Thoracic aorta (tissue), 2 donors: ENCODE measurements at places on chromosomes 7 and 10. TPM values are rescaled to one million over a fixed set of nuclear protein-coding genes. Genes with fewer than 3 reads are reported as not detected.

Gene NUPR2
- 1.1 TPM for total RNA-seq

- H3K4me1 ChIP-seq: peaks cover 45% of the 10 kb centered on the region
- DNase-seq: no peak
- no peak overlapping the region for H3K4me3 ChIP-seq
- H3K27ac ChIP-seq: no peak overlapping the region
- no peaks in the 10 kb centered on the region for H3K36me3 ChIP-seq
- no peaks in the 10 kb centered on the region for H3K27me3 ChIP-seq
Observed at GRCh38 chr7:47478926-47479711, 102.8 kb downstream of the TNS3 start.

Gene CELF2
- total RNA-seq: 69.0 TPM

- no peak overlapping the region for H3K27ac ChIP-seq
- H3K4me1 ChIP-seq: no peaks in the 10 kb centered on the region
- DNase-seq: no peak
- H3K36me3 ChIP-seq: no peaks in the 10 kb centered on the region
- no peak overlapping the region for H3K4me3 ChIP-seq
- no peaks in the 10 kb centered on the region for H3K27me3 ChIP-seq
Observed at GRCh38 chr7:143354965-143355364, 7.5 kb downstream of the FAM131B start.

- H3K4me3 ChIP-seq: no peak overlapping the region
- no peaks in the 10 kb centered on the region for H3K36me3 ChIP-seq
- no peaks in the 10 kb centered on the region for H3K4me1 ChIP-seq
- no peak for DNase-seq
- H3K27me3 ChIP-seq: no peaks in the 10 kb centered on the region
Observed at GRCh38 chr10:66828957-66829356, 96.9 kb upstream of the LRRTM3 start.

DNA sequence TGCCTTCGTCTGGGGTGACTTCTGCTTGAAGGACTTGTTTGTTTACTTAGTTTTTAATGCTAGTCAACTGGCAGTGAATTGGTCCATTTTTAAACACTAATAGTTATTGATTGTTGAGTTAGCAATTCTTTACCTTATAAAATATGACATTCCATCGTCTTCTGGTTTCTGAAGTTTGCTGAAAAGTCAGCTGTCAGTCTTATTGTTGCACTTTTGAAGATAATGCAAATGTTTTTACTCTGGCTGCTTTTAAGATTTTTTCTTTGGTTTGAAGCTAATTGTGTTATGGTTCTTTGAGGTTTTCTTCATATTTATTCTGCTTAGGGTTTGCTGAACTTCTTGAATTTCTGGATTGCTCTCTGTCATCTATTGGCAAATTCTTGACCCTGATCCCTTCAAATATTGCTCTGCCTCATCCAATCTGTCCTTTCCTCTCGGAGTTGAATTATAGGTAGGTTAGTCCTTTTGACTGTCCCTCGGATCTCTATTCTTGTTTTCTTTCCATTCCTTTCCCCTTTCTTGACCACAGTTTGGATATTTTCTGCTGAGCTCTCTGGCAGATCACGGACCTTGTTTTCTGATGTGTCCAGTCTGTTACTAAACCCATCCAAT lies 24.2 kb downstream of the MGMT start:
- H3K4me3 ChIP-seq: no peak overlapping the region
- no peak for DNase-seq
- no peak overlapping the region for H3K27ac ChIP-seq

Gene CUX1
- total RNA-seq: 85.0 TPM

Gene DMBT1
- total RNA-seq: not detected

GRCh38 chr7:116337800-116338199 lies 127.5 kb downstream of the TES start:
- no peak overlapping the region for H3K4me3 ChIP-seq
- H3K27ac ChIP-seq: no peak overlapping the region
- H3K4me1 ChIP-seq: peaks cover 19% of the 10 kb centered on the region
- no peaks in the 10 kb centered on the region for H3K36me3 ChIP-seq
- DNase-seq: no peak
- no peaks in the 10 kb centered on the region for H3K27me3 ChIP-seq

Gene LGI1
- total RNA-seq: not detected

Gene RASSF4
- total RNA-seq: 48.5 TPM

DNA sequence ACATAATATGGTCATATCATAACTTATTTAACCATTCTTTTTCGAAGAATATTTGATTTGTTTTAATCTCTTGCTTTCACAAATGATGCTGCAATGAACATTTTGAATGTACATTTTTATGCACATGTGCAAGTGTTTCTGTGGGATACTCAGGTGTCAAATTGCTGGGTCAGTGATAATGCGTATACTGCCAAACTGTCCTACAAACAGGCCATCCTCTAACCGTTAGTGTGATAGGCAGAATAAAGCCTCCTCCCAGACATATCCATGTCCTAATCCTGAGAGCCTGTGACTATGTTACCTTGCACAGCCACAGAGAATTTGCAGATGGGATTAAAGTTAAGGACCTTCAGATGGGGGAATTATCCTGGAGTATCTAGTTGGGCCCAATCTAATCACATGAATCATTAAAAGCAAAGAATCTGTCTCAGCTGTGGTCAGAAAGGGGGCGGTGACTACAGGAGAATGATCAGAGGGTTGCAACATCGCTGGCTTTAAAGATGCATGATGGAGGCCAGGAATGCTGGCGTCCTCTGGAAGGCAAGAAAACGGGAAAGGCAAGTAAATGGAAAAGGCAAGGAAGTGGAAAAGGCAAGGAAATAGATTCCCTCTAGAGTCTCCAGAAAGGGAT lies 46.7 kb downstream of the FZD1 start:
- no peaks in the 10 kb centered on the region for H3K4me1 ChIP-seq
- H3K27ac ChIP-seq: no peak overlapping the region
- DNase-seq: no peak
- H3K36me3 ChIP-seq: no peaks in the 10 kb centered on the region
- H3K27me3 ChIP-seq: no peaks in the 10 kb centered on the region

Gene ITGB8
- 9.5 TPM for total RNA-seq

Gene STOX1
- 0.14 TPM for total RNA-seq

- H3K36me3 ChIP-seq: no peaks in the 10 kb centered on the region
- H3K4me1 ChIP-seq: peaks cover 5% of the 10 kb centered on the region
- no peaks in the 10 kb centered on the region for H3K27me3 ChIP-seq
- no peak overlapping the region for H3K4me3 ChIP-seq
Observed at GRCh38 chr10:77936697-77937567, 10.4 kb upstream of the DLG5 start.

GRCh38 chr10:42864575-42864974 lies 82.0 kb downstream of the BMS1 start:
- H3K4me1 ChIP-seq: no peaks in the 10 kb centered on the region
- H3K27me3 ChIP-seq: no peaks in the 10 kb centered on the region
- no peak overlapping the region for H3K27ac ChIP-seq
- no peak overlapping the region for H3K4me3 ChIP-seq

- peak overlapping the region; percentile 66 for H3K27ac ChIP-seq
- no peak for DNase-seq
- H3K4me3 ChIP-seq: no peak overlapping the region
Observed at GRCh38 chr10:30858499-30858898, 173.2 kb downstream of the ZNF438 start.

DNA sequence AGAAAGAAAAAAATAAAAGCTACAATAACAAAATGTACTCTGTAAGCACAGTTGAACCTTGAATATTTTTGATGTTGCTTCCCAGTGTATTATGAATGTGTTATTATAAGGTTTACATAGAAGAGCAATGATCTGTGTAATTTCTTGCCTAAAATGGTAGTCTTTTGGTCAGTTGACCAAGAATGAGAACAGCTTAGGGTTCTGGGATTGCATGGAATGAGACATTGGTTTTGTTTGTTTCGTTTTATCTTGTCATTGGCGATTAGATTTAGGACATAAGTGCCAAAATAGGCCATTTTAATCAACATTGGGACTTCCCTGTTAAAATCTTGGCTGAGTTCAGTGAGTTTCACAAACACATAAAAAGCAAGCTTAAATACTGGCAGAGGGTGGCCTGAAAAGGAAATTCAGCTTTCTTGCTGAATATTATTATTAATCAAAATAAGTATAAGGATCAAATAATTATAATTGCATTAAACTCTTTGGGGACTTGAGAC lies 49.1 kb upstream of the GLCCI1 start:
- H3K27me3 ChIP-seq: no peaks in the 10 kb centered on the region
- H3K36me3 ChIP-seq: no peaks in the 10 kb centered on the region
- no peak overlapping the region for H3K27ac ChIP-seq
- DNase-seq: no peak
- no peak overlapping the region for H3K4me3 ChIP-seq

DNA sequence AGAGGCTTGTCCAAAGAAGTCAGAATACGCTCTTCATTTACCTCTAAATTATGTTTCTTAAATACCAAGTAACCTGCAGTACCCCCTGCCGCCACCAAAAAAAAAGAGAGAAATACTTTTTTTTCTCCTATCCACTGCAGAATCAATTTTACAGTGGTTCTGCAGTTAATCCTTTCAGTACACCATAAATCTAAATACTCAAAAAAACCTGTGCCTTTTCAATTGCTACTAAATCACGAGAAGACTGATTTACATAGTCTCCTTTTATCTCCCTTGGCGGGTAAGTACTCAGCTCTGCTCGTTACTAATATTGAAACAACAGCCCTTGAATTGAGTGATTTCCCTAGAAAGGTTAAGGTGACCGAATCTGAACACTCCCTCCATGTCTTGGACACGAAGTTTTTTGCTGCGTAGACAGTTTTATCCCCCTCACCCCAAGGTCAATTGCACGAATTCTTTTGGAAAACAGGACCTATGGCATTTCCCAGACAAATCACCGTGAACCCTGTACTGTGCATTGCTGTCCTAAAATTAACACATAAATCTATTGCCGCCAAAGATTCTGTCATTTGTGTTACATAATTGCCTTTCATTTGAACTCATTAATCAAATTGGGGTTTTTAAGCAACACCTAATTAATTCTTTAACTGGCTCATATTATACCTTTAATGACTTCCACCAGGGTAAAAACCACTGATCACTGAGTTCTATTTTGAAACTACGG lies 512 bp upstream of the VIM start:
- DNase-seq: no peak
- peaks cover 13% of the 10 kb centered on the region for H3K4me1 ChIP-seq
- no peaks in the 10 kb centered on the region for H3K27me3 ChIP-seq
- peak overlapping the region; percentile 96 for H3K4me3 ChIP-seq
- peaks cover 21% of the 10 kb centered on the region for H3K36me3 ChIP-seq

Gene PDZD7
- 1.1 TPM for total RNA-seq

GRCh38 chr10:124516181-124516580 lies 54.6 kb downstream of the LHPP start:
- H3K27ac ChIP-seq: no peak overlapping the region
- no peak for DNase-seq
- H3K36me3 ChIP-seq: no peaks in the 10 kb centered on the region
- no peaks in the 10 kb centered on the region for H3K4me1 ChIP-seq

Gene MYPN
- total RNA-seq: not detected

DNA sequence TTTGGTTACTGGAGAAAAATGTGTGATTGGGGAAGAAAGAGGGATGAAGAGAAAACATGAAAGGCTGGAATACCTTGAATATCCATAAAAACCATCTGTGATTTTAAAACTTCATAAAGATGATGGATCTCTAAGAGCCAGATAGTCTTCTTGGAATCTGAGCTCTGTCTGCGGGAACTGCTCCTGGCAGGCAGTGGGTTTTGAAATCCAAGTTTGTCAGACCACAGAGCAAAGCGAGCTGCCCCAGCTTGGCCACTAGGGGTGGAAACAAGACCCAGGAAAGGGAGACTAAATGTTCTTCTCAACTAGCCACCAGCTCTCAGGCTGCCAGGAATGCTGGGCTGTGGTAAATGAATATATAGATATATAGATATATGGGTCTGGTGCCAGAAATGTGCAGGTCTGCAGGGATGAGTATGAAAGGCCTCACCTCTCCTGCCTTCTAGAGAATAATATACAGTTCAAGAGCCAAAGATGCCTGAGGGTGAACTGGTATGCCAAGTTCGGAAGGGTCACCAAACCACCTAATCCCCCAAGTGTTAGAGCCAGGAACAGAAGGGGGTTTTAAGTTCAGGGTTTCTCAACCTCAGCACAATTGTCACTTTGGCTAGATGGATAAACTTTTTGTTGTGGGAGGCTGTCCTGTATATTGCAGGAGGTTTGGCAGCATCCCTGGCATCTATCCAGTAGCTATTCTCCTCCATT lies 208.8 kb downstream of the KCNMA1 start:
- no peaks in the 10 kb centered on the region for H3K27me3 ChIP-seq
- H3K27ac ChIP-seq: peak overlapping the region; percentile 5
- H3K36me3 ChIP-seq: no peaks in the 10 kb centered on the region
- H3K4me1 ChIP-seq: peaks cover 7% of the 10 kb centered on the region

DNA sequence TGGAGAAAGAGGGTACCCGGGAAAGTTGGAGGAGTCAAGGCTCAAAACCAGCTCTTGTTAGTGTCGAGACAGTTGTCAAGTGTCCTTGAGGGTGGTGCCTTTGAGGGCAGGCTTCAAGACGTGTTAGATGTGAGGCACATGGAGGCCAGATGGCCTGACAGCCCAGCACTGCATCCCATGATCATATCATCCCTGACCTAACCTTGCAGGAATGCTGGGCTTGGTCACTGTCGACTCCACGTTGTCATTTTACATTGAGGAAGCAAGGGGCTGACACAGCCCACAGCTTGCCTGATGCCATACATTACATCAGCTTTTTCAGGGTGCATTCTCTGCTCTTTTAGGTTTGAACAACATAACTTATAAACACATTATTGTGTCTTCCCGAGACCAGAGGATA lies 114.1 kb downstream of the ABCA13 start:
- no peaks in the 10 kb centered on the region for H3K36me3 ChIP-seq
- no peak overlapping the region for H3K4me3 ChIP-seq
- H3K27me3 ChIP-seq: no peaks in the 10 kb centered on the region
- H3K4me1 ChIP-seq: no peaks in the 10 kb centered on the region
- DNase-seq: no peak
- no peak overlapping the region for H3K27ac ChIP-seq

Gene DIP2C
- total RNA-seq: 36.8 TPM

Gene CFTR
- total RNA-seq: 0.68 TPM

GRCh38 chr7:33325754-33326484 lies 196.6 kb downstream of the BBS9 start:
- H3K4me1 ChIP-seq: no peaks in the 10 kb centered on the region
- DNase-seq: no peak
- H3K4me3 ChIP-seq: no peak overlapping the region
- H3K27me3 ChIP-seq: no peaks in the 10 kb centered on the region
- H3K36me3 ChIP-seq: no peaks in the 10 kb centered on the region

DNA sequence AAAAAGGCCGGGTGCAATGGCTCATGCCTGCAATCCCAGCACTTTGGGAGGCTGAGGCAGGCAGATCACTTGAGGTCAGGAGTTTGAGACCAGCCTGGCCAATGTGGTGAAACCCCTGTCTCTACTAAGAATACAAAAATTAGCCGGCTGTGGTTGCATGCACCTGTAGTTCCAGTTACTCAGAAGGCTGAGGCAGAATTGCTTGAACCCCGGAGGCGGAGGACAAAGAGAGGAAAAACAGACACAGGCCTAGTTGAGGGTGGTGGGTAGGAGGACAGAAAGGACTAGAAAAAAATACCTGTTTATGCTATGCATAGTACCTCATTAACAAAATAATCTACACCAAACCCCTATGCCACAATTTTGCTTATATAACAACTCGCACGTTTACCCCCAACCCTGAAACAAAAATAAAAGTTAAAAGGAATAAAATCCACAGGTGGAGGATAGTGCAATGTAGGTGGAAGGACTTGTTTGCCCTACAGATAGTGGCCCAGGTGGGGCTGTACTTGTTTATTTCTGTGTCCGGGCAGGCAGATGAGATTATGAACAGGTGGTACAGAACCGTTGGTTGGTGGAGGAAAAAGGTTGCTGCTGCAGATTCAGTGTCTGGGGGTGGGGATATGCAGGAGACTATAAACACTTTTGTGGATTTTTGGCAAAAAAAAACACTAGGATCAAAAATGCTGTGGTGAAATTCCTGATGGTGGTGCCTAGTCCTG lies 5.1 kb downstream of the ZNF680 start:
- peak overlapping the region; percentile 77 for H3K27ac ChIP-seq
- H3K36me3 ChIP-seq: no peaks in the 10 kb centered on the region
- H3K4me3 ChIP-seq: peak overlapping the region; percentile 61
